ENCODE measurements at places on chromosomes 12 and 14. TPM values are rescaled to one million over a fixed set of nuclear protein-coding genes. Genes with fewer than 3 reads are reported as not detected.
A peak's percentile ranks its signal among the peaks of the same experiment; 100 is the strongest.

The P2RX2 gene
- not detected for polyA plus RNA-seq

- DNase-seq: peak; percentile 65
These were observed 4.4 kb downstream of the SUSD6 start for GRCh38 chr14:69615496-69616407.

DNA sequence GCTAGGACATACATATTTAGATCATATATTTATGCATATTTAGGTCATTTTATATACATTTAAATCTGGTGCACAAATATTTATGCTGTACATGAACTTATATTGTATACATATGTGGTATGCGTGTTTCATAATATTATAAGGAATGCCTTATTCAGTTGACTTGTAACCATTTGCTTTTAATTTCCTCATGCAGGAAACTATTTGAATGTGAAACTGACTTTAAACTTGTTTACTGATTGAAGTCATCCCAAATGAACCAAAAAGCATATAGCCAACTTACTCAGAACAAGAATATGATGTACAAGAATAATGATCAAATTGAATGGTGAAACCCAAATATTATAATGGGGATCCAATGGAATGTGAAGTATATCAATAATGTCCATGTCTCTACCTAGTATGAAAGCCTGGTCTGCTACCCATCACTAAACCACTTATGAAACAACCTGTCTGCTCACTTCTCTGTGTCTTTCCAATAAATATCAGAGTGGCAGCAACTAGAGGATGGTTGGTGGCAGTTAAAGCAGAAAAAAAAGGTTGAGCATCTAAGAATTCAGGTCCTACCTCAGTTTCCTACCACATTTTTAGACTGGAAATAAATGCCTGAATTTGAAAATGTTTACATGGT, 38.3 kb downstream of the RPS6KA5 start:
- no peak for DNase-seq

- no peak for DNase-seq
These were observed 6.5 kb downstream of the JAG2 start for GRCh38 chr14:105161964-105162668.

DNA sequence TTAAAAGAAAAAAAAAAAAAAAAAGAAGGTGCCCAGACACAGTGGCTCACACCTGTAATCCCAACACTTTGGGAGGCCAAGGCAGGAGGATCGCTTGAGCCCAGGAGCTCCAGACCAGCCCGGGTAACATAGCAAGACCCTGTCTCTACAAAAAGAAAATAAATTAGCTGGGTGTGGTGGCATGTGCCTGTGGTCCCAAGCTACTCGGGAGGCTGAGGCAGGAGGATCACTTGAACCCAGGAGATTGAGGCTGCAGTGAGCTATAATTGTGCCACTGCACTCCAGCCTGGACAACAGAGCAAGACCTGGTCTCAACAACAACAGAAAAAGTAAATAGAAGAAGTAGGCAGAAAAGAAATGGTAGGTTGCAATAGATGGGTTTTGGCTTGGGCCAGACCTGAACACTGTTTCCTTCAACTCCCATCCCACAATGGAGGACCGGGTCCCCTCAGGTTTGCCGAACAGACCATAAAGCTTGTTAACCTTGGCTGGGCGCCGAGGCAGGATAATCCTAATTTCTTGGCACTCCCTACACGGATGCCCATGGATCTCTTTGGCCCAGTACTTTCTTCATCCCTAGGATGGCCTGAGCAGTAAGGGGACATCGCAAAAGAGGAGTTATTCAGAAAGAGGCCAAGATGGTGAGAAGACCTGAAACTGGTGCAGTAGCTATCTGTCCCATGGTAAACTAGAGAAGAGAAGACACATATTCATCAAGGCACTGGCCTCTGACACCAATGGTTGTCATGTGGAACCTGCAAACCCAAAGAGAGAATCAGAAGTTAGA, 165.5 kb upstream of the CCND2 start:
- DNase-seq: no peak

DNA sequence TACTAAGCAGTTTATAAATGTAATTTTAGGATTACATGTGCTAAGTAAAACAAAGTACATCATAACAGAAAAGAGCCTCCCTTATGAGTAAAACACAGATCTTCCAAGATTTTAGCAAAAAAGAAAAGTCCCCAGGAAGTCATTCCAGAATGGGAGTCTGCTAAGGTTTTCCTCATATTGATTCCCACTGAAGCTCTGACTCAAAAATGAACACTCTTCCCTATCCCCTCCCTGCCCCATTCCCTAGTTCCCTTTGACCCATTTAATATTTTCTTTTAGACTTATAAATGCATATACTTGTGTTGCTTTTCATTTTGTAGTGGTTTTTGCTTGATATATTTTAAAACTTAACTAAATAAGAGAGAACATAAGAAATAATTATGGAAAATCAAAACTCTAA, 40.1 kb downstream of the PTGER2 start:
- DNase-seq: no peak

The BRAP gene
- 14.4 TPM for polyA plus RNA-seq

The SDR9C7 gene
- polyA plus RNA-seq: not detected

GRCh38 chr14:94560751-94561655, at the start of gene SERPINA4:
Gene SERPINA4, plus strand, starts transcription at chr14:94561442. Its CDS starts 2,041 bp downstream, at chr14:94563483.
- no peak for DNase-seq

The PAH gene
- not detected for polyA plus RNA-seq

DNA sequence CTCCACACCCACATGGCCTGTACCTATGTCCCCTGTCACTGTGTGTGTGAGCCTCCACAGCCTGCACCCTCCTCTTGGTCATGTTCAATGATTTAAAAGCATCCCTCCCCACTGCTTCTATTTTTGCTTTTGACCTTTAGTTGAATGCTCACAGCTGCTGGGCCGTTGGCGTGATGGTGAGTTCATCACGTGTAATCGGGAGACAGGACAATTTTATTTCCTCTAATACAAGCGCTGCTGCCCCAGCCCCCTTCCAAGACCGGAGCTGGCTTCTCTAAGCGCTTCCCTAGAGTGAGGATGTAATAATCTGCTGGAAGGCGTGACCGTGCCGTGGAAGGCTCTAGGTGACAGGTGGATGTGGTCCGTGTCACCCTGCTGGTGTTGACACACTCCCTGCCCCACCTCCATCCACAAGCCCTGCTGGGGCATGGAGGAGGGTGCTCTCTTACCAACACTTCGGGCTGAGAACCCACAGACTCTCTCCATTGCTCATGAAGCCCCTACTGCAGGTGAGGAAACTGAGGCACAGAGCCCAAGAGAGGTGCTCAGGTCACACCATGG, 25.4 kb downstream of the CCDC85C start:
- DNase-seq: no peak

DNA sequence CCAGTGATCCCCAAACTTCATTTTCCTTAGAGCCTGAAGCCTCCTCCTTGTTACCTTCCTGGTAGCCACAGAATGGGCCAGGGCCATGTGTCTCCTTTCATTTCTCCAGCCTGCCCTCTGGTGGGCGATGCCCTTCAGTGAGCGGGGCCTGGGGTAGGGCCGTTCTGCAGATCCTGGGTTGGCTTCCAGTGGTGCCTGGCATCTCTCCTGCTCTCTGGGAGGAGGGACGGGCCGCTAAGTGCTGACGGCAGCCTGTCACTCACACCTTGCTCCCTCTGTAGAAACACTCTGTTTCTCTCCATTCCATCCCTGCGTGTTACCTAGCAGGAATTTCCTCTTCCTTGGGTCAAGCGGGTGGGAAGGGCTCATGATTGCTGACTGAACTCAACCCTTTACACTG, 232.1 kb downstream of the CACNA1C start:
- DNase-seq: peak; percentile 31

GRCh38 chr14:58697930-58698642, 60.3 kb downstream of the DACT1 start:
- DNase-seq: no peak

DNA sequence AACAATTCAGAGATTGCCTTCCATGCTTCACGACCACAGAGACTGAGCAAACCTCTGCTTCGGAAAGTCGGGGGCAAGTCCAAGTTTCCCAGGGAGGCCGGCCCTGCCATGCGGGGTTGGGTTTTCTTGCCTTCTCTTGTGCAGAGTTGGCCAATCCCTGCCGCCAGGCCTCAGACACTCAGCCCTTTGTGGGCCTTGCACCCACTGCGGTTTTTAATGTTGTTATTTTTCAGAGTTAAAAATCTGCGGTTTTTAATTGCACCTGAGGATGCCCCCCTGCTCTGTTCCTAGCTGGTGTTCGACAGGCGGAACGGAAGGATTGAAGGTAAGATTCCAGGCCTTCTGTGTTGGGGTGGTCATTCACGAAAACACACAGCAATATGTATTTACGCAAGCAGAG, 108.7 kb downstream of the CALM1 start:
- no peak for DNase-seq

The SYT1 gene
- 2.6 TPM for polyA plus RNA-seq

DNA sequence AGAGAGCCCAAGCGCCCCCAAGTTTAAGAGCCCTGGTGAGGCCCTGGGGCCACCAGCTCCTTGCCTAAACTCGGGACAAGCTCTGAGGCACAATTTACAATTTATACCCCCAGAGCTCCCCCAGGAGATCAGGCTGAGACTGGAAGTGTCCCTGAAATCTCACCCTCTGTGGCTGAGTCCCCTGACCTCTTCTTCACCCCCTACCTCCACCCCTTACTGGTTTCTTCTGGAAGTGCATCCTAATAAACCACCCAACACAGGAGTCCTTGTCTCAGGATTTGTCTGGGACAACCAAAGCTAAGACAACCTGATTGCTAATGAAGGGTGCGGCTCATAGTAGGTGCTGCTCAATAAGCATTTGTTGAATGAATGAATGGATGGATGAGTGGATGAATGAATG, 206.4 kb downstream of the BCL11B start:
- DNase-seq: no peak

The BDKRB1 gene
- not detected for polyA plus RNA-seq

The SUOX gene
- polyA plus RNA-seq: 31.4 TPM

The TMEM30B gene
- 0.32 TPM for polyA plus RNA-seq

DNA sequence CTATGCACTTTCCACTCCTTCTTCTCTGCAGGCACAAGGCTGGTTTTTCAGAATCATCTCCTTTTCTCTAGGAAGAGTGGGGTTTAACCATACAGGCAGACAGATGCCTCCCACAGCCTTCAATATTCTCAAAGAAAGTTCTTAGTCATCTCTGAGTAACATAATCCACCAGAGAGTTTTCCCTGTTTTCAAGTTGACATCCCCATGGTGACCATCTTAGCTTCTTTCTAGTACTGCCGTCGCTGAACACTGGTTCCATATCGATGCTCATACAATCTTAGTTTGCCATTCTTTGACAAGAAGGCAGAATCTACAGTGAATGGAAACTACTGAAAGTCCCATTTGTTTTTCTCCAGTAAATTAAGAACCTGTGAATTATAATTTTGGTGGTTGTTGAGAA, 28.6 kb downstream of the TPH2 start:
- DNase-seq: no peak

The PTGES3 gene
- polyA plus RNA-seq: 33.4 TPM

DNA sequence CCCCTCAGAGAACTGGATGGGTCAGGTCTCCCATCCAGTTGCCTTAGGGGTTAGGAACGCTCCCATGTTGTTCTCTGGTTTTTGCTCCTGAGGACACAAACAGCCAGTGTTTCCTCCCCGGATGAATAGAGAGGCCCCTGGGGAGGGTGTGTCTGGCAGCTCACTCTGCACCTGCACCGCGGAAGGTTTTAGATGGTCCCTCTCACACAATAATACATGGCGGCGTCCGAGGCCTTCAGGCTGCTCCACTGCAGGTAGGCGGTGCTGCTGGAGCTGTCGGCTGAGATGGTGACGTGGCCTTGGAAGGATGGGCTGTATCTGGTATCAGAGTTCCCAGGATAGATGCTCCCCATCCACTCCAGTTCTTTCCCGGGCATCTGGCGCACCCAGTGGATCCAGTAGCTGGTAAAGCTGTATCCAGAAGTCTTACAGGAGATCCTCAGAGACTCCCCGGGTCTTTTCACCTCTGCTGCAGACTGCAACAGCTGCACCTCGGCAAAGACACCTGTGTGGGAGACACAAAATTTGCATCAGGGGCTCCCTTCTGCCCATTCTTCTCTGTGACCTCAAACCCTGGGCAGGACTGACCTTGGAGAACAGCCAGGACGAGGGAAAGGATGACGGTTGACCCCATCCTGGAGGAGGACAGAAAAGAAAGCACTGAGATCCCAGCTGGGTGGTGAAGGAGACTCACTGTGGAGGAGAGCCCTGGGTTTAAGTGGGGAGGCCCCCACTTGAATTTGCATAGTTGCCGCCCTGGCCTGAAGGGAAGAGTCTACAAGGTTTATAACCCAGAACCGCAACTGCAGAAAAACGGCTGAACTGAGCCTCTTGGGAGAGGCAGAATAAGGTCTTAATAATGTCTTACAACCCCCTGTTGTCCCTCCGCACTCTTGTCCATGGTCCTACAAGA, 1324.8 kb downstream of the TMEM121 start:
- no peak for DNase-seq

DNA sequence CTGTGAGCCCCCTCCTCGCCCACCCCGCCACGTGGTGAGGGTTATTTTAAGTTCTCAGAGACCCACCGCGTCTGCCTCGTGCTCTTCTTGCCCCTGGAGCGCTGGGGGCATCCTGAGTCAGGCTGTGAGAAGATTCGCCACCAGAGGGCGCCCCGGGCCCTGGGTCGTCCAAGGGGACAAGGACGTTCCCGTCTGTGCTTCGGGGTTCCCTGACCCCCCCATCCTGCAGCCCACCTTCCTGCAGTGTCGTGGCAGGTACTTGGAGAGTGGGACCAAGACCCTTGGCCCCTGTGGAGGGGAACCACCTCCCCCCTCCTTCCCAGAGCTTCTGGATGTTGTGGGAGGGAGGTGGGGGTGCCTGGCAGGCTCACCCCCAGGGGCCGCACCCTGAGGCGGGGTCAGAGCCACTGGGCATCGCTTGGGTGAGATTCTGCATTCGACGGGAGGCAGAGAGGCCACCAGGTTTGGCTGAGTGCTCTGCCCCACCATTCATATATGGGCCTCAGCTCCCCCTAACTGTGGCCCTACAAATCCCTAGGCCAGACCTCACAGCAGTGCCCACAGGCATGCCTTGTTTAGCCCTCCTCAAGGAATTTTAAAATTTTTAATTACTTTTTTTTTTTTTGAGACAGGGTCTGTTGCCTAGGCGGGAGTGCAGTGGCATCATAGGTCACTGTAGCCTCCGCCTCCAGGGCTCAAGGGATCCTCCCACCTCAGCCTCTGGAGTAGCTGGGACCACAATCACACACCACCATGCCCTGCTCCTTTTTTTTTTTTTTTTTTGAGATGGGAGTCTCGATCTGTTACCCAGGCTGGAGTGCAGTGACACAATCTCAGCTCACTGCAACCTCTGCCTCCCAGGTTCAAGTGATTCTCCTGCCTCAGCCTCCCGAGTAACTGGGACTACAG, 17.0 kb downstream of the RHOF start:
- DNase-seq: peak; percentile 50

- peak; percentile 23 for DNase-seq
These were observed 3.3 kb upstream of the KRT79 start for GRCh38 chr12:52837413-52837741.

DNA sequence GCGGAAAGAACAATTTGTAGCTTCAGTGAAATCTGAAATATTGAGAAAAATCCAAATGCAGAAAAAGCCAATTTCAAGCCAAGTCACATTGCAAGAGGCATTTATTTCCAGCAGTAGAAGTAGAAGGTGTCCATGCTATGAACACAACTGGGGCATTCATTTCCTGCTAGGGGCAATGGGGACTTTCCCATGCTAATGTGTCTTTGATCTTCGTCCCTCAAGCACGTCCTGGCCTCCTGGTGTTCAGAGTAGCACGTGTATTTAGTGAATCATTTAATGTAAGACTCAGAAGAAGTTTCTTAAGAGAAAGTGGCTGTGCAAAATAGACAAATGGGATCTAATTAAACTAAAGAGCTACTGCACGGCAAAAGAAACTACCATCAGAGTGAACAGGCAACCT, 267.9 kb downstream of the TMEM132C start:
- no peak for DNase-seq

- DNase-seq: no peak
These were observed 699 bp upstream of the CD69 start for GRCh38 chr12:9761419-9761781.

The VRTN gene
- 0.02 TPM for polyA plus RNA-seq

The ZC2HC1C gene
- 0.84 TPM for polyA plus RNA-seq
